ENCODE measurements at places on chromosomes 4 and X.

DNA sequence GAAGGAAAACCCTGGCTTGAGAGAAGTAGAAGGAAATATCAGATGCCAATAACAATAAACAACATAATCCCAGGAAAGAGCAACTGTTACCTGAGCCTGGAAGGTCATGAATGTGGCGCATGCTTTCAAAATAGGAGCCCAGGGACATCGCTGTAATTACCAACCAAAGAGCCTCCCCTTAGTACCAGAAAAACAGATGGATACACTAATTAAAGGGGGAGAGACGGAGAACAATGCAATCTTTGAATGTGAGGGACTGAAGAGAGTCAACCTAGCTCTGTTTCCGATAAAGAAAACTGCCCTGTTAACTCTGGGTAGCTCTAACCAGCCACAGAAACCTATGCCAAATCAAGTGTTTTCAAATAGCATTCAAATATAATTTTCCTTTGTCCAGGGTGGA is 161.4 kb downstream of the ENOX2 start:
- no peak for DNase-seq

DNA sequence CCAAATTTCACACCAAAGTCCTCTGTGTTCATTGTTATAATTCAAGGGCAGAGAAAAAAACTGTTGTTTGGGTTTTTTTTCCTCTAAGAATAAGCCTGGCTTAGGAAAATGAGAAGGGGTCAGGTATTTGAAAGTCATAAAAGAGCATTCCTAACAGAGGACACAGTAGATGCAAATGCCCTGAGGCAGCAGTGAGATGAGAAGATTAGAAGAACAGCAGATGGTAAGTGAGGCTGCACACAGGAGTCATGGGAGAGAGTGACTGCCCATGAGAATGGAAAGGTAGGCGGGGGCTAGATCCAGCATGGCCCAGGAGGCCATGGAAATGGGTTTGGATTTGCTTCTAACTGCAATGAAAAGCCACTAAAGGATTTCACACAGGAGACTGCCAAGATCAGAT is 107.5 kb upstream of the RBPJ start:
- DNase-seq, result no peak

GRCh38 chrX:125505207-125505606 is 185.5 kb downstream of the TEX13C start:
- DNase-seq, result no peak

DNA sequence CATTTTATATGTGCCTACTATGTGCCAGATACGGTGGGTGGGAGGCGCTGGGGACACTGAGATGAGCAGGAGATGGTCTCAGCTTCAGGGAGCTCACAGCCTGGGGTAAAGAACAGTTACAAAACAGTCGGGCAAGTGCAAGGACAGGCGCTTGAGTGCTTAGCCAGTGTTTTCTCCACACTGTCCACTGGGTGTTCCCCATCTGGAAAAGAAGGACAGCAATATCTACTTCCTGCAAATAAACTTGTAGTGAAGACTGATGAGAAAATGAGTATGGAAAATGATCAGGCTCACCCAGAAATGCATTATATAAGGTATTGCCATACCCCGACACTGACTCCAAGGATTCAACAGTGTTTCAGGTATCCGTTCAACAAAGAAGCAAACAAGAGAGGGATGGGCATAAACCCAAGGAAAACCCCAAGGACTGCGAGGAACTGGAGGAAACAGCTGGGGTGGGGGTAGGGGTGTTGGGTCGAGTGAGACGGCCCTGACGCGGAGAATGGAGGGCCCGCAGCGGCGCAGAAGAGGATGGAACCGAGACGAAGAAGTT is 835 bp downstream of the TMEM185A start:
- DNase-seq, result peak; percentile 18

DNA sequence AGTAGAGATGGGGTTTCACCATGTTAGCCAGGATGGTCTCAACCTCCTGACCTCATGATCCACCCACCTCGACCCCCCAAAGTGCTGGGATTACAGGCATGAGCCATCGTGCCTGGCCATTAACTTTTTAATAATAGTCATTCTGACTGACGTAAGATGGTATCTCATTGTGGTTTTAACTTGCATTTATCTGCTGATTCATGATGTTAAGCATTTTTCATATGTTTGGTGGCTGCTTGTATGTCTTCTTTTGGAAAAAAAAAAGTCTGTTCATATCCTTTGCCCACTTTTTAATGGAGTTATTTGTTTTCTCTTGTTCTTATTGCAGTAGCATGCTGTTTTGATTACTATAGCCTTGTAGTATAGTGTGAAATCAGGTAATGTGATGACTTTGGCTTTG is 45.8 kb downstream of the ANXA10 start:
- DNase-seq, result peak; percentile 85

GRCh38 chr4:98617358-98618047 is 40.9 kb downstream of the TSPAN5 start:
- no peak for DNase-seq

- DNase-seq, result no peak
These were observed 55.3 kb upstream of the MSANTD1 start for GRCh38 chr4:3193531-3194203.

DNA sequence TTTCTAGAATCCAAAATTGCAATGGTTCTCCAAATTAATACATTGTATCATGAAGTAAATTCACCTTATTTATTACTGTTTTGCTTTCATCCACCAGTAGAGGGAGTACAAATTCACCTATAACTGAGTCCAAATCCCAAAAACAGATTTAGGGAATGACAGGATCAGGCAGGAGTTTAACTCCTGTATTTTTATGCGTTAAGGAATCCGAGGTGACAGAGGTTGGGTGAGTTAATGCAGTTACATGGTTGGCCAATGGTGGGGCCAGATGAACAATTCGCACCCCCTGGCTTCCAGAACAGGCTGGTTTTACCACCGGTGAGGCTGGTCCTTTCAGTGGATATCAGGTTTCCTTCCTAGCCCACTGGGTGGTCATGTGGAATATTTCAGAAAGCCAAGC is 82.4 kb downstream of the MTNR1A start:
- no peak for DNase-seq

- DNase-seq, result no peak
These were observed 26.5 kb downstream of the BOD1L1 start for GRCh38 chr4:13601048-13601447.

DNA sequence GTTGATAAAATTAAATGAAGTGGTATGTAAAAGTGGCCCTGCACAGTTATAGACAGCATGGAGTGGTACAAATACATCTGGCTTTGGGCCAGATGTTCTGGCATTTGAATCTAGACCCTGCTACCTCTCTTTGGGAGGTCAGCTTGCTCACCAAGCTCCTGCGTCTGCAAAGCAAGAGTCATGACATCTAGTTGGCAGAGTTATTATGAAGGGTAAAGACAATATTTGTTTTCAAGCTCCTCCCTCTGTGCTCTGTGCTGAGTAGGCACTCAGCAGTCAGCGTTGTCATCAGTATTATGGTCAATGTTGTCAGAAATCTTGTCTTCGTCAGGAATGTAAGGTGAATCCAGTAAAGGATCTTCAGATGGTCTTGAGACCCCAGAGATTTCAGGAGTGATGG is 55.8 kb downstream of the CCNI start:
- DNase-seq, result no peak

DNA sequence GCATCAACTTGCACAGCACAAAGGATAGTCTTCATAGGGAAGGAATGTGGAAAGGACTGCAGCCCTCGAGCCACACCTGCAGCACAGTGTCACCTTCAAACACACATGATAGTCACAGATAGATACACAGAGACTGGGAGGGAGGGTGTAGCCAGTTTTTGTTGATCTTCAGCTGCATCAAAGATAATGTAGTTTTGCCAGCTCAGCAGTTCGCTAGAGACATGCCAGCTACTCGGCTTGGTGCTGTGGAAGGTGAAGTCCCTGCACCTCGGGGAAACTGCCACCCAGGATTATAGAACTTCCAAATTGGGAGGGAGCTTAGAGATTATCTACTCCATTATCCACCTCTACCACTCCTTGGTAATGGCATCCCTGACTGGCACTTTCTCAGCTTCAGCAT is 92.9 kb upstream of the PAK3 start:
- no peak for DNase-seq

- DNase-seq, result no peak
These were observed 909 bp downstream of the RTL5 start for GRCh38 chrX:72130762-72131250.

DNA sequence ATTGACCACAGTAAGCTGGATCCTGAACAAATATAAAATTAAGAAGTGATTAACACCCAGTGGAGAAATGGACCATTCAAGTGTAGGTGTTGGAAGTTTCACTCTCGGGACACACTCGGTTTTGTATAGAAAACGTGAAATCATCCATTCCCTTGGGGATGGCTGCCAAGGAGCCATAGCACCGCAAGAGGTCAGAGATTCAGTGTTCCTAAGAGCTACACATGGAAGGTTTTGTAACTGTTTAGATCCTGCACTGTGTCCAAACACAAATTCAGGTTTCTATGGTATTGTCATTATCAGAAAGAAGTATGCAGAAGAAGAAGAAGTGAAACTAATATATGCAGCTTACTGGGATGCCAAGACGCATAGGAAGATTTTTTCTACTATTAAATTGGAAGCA is 281.0 kb downstream of the LDB2 start:
- no peak for DNase-seq

- no peak for DNase-seq
These were observed 3.2 kb downstream of the ACOX3 start for GRCh38 chr4:8437281-8437680.

DNA sequence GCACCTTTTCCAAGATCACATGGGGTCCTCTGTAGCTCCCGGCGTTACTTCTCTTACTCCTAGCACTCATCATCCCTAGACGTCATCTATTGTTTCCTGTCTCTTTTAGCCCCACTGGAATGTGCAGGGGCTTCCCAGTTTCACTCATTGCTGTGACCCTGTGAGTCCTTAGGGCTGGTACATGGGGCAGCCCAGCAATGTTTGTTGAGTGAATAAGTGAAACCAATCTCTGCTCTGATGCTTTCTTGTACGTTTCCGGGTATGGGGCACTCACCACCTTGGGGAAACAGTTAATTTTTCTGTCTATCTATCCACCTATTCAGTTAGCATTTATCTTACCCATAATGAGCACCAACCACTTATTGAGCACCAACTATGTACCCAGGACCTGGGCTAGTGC is 16.1 kb downstream of the MSX1 start:
- no peak for DNase-seq

DNA sequence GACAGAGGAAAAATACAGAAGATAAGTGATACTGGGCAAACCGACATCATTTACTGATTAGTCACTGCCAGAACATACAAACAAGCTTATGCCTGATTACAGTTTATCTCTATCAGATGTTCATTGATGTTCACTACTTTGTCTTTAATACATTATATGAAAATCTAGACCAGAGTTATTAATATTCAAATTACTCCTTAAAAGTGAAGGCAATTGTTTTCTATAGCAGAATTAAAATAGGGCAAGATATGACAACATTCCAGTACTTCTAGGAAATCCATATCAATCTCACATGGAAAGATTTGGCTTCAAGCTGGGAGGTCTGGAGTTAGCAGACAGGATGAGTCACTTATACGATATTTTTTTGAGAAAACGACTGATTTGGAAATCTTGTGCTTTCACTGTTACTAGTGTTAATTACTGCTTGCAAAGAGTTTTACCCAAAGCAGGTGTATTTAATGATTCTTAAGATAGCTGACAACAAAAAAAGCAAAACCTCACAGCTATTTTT is 31.8 kb downstream of the HPGD start:
- no peak for DNase-seq

GRCh38 chrX:51893931-51894696 is 691 bp downstream of the MAGED1 start:
- no peak for DNase-seq

DNA sequence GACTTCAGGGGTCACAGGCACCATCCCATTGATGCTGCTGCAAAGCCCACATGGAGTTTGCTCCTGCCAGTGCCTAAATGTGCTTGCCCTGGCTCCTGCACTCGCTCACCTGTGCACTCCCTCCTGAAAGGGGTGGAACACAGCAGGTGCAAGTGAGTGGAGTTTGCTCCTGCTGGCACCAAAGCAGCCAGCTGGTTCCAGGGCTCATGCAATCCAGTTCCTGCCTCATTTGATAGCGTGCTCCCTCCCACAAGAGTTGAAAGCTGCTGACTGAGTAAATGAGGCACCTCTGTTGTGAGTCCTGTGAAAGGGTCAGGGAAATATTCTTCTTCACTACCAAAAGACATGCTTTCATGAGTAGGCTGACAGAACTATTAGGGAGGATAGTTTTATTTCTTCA is 30.5 kb downstream of the CXCL8 start:
- no peak for DNase-seq

DNA sequence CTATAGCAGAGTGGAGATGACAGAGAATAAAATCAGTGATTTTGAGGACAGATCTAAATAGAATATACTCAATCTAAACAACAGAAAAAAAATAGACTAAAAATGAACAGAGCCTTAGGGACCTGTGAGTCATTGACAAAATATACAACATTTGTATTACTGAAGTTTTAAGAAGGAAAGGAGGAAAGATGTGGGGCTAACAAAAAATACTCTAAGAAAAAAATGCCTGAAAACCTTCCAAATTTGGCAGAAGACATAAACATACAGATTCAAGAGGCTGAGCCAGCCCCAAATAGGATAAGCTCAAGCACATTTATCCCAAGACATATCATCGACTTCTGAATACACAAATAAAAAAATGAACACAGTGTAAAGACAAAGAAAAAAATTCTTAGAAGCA is 123.6 kb upstream of the INTU start:
- no peak for DNase-seq

DNA sequence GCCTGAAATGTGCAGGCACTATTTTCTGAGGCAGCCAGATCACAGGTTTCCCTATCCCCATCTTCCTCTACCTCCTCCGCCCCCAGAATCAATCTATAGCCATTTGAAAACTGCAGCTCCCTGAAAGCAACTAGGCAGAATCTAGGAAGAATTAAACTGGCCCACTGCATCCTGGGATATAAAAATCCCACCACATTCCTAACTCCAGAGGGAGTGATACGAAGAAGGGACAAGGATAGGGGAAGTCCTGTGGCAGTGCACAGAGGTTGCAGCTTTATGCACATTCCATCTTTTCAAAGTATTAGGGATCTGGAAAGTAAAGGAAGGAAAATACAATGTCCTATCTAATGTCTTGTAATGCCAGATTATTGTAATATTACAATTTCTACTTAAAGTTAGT is 18.3 kb upstream of the HERC3 start:
- no peak for DNase-seq

GRCh38 chr4:113645771-113646441 is 115.6 kb downstream of the CAMK2D start:
- DNase-seq, result peak; percentile 25

- no peak for DNase-seq
These were observed 65.0 kb downstream of the ZFYVE28 start for GRCh38 chr4:2353222-2354107.
